Stimulated activated memory B cell treated with anti-CD40 and anti-IgM and Interleukin-4, amounts not matched to agents 10 μg/mL and 1 μg/mL and 100 μg/mL, for 72 hours (primary cell): ENCODE measurements at places on chromosomes 1 and 21.

- no peaks in the 10 kb centered on the region for H3K27me3 ChIP-seq
- H3K36me3 ChIP-seq = peaks cover 10% of the 10 kb centered on the region
- H3K4me3 ChIP-seq = peak overlapping the region; percentile 11
- ATAC-seq = peak; percentile 98
- H3K4me1 ChIP-seq = peaks cover 9% of the 10 kb centered on the region
Measured at GRCh38 chr1:25895365-25895990, 10.7 kb downstream of the STMN1 start.

DNA sequence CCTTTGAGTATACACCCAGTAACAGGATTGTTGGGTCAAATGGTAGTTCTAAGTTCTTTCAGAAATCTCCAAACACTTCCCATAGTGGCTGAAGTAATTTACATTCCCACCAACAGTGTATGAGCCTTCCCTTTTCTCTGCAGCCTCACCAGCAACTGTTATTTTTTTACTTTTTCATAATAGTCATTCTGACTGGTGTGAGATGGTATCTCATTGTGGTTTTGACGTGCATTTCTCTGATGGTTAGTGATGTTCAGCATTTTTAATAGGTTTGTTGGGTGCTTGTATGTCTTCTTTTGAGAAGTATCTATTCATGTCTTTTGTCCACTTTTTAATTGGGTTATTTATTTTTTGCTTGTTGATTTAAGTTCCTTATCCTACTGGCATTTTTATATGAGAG lies 26.4 kb upstream of the LAMC1 start:
- H3K4me1 ChIP-seq = no peaks in the 10 kb centered on the region
- no peak overlapping the region for H3K4me3 ChIP-seq
- H3K27me3 ChIP-seq = peaks cover 11% of the 10 kb centered on the region
- H3K36me3 ChIP-seq = no peaks in the 10 kb centered on the region

DNA sequence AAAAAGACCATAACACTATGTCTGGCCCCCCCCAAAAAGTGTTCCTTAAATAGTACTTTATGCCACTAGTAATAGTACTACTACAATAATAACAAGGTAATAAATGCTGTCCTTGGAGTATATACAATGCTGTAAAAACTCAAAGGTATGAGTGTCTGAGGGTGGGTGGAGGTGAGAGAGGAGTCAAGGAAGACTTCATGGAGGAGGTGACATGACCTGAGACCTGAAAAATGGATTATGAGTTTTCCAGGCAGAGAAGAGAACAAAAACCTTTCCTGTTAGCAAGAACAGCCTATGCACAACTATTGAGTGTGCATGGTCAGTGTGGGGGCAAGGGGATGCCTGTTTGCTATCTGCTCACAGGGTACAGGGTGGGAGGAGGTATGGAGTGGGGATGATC lies 290.2 kb upstream of the USP24 start:
- H3K36me3 ChIP-seq = no peaks in the 10 kb centered on the region
- H3K27ac ChIP-seq = no peak overlapping the region
- ATAC-seq = no peak
- no peak overlapping the region for H3K4me3 ChIP-seq

DNA sequence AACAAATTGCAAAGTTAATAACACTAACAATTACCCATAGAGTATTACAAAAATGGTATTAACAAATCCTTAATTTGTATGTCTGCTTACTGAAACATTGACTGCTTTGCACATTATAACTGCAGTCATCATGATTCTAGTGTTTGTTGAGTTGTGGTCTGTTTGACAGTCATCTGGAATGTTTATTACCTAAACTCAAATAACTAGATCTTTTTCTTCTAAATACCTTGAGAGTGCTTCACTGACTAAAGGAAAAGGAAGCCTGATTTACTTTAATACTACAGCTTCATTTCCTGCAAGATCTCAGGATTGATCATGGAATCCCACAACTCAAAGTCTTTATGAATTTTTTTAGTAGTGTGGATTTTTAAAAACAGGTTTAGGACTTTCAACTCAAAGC lies 70.0 kb downstream of the HMCN1 start:
- H3K27ac ChIP-seq = no peak overlapping the region
- no peaks in the 10 kb centered on the region for H3K4me1 ChIP-seq
- no peak for ATAC-seq
- no peaks in the 10 kb centered on the region for H3K36me3 ChIP-seq
- H3K4me3 ChIP-seq = no peak overlapping the region
- H3K27me3 ChIP-seq = peaks cover 9% of the 10 kb centered on the region

DNA sequence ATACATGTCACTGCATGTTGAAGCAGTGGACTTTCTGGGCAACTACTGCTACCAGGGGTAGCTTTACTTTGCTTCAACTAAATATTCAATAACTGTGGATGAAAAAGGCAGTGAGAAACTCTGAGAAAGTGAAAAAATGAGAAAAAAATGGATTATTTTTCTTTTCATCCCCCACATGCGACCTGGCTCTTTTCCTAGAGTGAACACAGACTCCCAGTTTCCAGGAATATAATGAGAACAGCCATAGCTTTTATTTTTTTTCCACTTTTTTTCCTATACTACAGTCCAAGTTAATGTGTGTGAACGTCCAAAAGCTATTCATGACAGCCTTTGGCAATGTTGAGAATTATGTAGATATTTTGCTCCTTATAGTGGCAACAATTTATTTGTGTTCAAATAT lies 230.4 kb downstream of the DNM3 start:
- no peak for ATAC-seq
- no peak overlapping the region for H3K27ac ChIP-seq
- H3K36me3 ChIP-seq = no peaks in the 10 kb centered on the region

DNA sequence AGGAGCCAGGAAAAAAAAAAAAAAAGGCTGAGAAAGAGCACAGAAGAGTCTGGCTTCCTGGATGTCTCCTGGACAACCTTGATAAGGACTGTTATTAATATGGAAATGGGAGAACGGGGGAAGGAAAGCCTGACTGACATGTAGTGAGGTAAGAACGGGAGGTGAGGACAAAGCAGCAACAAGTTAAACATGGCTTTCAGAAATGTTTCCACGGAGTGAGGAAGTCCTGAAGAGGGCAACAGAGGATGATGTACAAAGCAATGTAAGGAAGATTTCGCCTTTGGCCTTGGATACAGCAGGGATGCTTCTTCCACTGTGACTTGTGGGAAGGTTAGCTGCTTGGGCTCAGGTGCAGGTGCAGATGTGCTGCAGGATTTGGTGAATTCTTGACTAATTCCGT lies 11.9 kb upstream of the NIBAN1 start:
- H3K4me3 ChIP-seq = no peak overlapping the region
- H3K27ac ChIP-seq = no peak overlapping the region
- H3K4me1 ChIP-seq = peaks cover 7% of the 10 kb centered on the region
- ATAC-seq = no peak

- H3K4me1 ChIP-seq = no peaks in the 10 kb centered on the region
- no peak for ATAC-seq
- peaks cover 23% of the 10 kb centered on the region for H3K27me3 ChIP-seq
- no peaks in the 10 kb centered on the region for H3K36me3 ChIP-seq
- H3K27ac ChIP-seq = no peak overlapping the region
- H3K4me3 ChIP-seq = no peak overlapping the region
Measured at GRCh38 chr1:230717251-230717650, 3.3 kb upstream of the AGT start.

DNA sequence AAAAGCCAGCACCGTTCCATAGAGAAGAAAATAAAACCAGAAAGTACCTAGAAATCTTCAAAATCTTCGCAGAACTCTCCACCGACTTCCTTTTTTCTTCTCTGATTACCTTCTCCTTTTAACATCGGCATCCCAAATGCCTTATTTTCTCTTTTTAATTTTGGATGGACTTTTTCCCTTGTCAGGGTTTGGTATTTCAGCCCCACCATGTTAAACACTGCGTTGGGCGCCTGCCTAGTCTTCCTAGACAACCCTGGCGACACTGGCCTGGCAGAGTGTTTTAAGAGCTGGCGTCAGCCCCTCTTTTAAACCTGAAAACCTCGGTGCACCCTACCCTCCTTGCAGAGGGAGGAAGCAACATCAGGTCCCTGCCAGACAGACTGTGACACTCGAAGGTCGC lies 66.0 kb upstream of the EFHD2 start:
- H3K27ac ChIP-seq = no peak overlapping the region
- no peak for ATAC-seq
- H3K4me1 ChIP-seq = peaks cover 22% of the 10 kb centered on the region
- peaks cover 36% of the 10 kb centered on the region for H3K27me3 ChIP-seq
- H3K4me3 ChIP-seq = no peak overlapping the region
- no peaks in the 10 kb centered on the region for H3K36me3 ChIP-seq

DNA sequence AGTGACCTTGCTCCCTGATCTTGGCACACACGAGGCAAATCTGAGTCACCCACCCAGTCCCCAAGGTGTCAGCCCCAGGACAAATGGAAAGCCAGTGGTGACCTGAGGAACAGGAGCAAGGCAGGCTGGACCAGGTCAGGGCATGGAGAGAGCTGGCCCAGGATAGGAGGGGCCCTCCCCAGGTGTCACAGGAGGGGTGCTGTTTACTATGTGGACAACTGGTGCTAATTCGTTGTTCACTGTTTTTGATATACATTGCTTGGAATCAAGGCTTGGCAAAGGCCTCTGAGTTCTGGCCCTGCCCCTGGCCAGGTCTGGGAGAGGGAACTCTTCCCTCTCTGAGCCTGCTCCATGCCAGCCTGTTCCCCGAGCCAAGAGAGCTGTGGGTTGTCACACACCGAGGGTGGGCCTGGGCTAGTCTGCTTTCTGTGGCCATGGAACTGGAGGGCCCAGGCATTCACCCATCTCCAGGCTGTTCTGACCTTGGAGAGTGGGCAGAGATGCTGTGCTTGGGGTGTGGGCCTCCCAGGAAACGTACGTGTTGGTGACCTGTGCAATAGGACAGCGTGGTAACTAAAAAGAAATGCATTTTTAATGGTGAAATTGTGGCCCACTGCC lies 41.8 kb downstream of the CRYAA start:
- peaks cover 9% of the 10 kb centered on the region for H3K4me1 ChIP-seq
- H3K36me3 ChIP-seq = no peaks in the 10 kb centered on the region
- H3K27me3 ChIP-seq = peaks cover 37% of the 10 kb centered on the region
- H3K27ac ChIP-seq = no peak overlapping the region

GRCh38 chr1:23613191-23614031 lies 54.1 kb upstream of the ID3 start:
- peak; percentile 59 for ATAC-seq
- H3K36me3 ChIP-seq = no peaks in the 10 kb centered on the region
- peak overlapping the region; percentile 89 for H3K27ac ChIP-seq

DNA sequence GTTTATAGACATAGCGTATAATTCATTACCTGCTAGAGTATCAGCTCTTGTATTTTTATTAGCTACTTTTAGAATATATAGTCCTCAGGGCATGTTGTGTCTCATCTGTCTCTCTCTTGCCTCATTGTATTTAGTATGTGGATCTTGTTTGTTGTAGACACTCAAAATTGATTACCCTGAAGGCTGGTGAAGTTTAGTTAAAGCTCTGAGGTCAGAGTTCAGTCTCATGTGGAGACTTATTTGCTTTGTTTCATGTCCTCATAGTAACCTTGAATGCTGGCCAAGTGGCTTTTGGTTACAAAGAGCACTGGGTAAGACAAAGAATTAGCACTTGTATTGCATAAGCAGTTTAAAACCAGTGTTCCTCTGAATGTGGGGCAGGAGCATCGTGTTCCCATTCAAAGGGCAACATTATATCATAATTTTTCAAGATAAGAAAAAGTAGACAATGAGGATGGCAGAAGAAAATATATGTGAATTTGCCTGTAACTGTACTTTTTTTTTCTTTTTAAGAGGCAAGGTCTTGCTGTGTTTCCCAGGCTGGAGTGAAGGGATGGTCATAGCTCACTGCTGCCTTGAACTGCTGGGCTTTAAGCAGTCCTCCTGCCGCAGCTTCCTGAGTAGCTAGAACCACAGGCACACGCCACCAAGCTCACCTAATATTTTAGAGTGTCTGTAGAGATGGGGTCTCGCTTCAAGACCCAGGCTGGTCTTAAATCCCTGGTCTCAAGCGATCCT lies 17.4 kb downstream of the CNST start:
- H3K36me3 ChIP-seq = peaks cover 35% of the 10 kb centered on the region
- H3K4me3 ChIP-seq = no peak overlapping the region
- no peak overlapping the region for H3K27ac ChIP-seq
- H3K27me3 ChIP-seq = no peaks in the 10 kb centered on the region
- no peak for ATAC-seq

GRCh38 chr1:111454859-111455641 lies 5.8 kb downstream of the ATP5PB start:
- peaks cover 65% of the 10 kb centered on the region for H3K36me3 ChIP-seq
- H3K27ac ChIP-seq = peak overlapping the region; percentile 12
- H3K4me1 ChIP-seq = peaks cover 45% of the 10 kb centered on the region
- no peak for ATAC-seq

DNA sequence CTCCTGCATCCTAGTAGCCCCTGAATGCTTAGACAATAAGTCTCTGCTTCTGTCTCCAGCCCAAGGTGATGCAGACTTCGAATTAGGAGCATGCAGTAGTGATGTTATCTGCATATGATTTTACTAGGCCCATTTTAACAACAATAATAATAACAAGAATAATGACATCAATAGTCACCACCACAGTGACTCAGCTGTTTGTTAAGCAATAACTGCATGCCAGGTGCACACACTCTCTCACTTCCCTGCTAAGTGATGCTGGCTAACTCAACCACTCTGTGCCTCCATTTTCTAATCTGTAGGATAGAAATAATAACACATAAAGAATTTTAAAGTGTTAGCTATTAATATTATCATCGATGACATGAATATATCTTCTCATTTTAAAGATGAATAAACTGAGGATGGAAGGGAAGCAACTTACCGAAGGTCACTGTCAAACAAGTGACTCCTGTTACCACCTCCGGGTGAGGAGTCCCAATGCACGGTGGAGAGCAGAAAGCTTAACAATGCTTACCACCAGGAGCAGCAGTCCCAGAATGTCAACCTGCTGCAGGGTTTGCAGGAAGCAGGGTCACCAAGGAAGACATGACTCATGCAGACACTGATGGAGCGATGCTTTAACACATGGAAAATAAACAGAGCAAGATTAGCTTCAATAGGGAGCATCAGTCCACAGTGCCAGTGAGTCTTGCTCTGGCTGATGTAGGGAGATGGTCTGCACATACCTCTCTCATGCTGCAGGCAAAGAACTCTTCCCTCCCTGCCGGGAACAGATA lies 290.2 kb downstream of the SPATA17 start:
- H3K4me3 ChIP-seq = no peak overlapping the region
- no peaks in the 10 kb centered on the region for H3K27me3 ChIP-seq
- H3K36me3 ChIP-seq = no peaks in the 10 kb centered on the region

DNA sequence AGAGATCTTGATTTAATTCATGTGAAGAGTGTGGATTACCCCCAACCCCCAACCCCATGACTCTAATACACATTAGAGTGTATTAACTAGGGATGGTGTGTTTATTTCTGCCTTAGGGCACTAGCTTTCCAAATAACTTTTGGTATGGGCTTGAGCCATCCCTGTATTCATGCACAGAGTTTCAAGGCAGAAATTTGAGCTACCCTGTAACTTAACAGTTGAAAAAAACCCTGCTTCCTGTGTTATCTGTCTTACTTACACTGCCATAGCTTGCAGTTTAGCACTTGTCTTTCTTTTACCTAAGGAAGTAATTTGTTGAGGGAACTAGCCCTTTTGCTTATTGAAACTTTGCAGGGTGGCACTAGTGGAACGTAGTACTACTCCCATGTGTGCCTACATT lies 6.3 kb downstream of the SRSF11 start:
- peaks cover 33% of the 10 kb centered on the region for H3K4me1 ChIP-seq
- ATAC-seq = no peak
- peaks cover 30% of the 10 kb centered on the region for H3K36me3 ChIP-seq
- H3K27ac ChIP-seq = no peak overlapping the region

GRCh38 chr1:17596186-17596585 lies 56.7 kb downstream of the ARHGEF10L start:
- H3K4me3 ChIP-seq = no peak overlapping the region
- H3K4me1 ChIP-seq = peaks cover 5% of the 10 kb centered on the region
- peaks cover 8% of the 10 kb centered on the region for H3K27me3 ChIP-seq
- H3K27ac ChIP-seq = no peak overlapping the region
- no peaks in the 10 kb centered on the region for H3K36me3 ChIP-seq
- ATAC-seq = no peak
